Fibroblast of upper back skin (primary cell): ENCODE measurements at places on chromosomes 12 and 14.
A peak's percentile ranks its signal among the peaks of the same experiment; 100 is the strongest.

DNA sequence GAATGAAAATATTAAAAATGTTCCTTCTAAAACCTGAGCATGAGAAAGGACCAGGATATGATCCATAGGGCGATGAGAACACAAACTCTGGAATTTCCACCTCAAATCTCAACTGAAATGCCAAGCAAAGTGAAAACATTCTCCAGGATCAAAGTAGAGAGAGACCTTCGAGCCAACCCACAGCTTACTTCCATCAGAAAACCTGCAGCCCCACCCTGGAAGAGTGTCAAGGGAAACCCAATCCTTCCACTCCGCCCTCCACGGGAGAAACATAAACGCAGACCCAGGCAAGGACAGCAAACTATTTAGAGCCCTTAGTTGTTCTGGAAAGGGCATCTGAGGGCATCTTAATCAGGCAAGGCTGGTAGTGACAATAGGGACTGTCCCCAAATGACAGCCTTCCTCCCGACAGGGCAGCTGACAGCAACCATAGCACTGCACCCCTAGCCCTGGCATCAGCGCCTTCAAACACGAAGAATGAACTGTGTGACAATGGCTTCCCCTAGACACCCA, 21.8 kb downstream of the SLC15A4 start:
- DNase-seq = peak; percentile 58

- DNase-seq = no peak
Measured at GRCh38 chr12:122079033-122079531, 526 bp downstream of the MLXIP start.

DNA sequence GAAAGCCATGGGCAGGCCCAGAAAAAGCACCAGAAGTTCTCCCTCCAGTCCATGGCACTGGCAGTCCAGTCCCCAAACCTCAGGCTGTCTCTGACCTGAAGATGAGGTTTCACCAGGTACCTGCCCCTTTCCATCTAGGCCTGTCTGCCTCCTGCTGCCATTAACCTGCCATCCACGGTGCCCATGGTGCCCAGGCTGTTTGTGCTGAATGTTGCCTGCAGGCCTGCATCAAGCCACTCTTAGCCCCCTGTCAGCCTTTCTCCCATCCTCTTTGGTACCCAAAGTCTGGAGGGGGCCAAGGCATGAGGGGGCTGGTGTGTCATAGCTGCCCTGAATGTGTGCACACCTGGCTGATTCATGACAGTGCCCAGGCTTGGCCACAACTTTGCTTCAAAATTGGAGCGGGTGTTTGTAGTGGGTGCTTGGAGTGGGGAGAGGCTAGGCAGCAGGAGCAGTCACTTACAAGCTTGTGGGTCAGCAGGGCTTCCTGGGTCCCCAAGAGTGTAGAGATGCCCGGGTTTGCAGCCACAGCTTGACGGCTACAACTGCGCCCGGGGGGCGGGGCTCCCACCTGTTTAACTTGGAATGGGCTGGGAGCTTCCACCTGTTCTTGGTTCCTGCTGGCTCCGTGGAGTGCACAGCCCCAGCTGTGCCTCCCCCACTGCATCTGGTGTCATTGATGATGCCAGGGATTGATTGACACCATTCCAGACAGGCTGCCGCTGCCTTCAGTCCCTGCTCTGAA, 88.5 kb downstream of the GPHN start:
- DNase-seq = no peak

- no peak for DNase-seq
Measured at GRCh38 chr14:58354808-58355207, 40.9 kb upstream of the TOMM20L start.

- peak; percentile 100 for DNase-seq
Measured at GRCh38 chr12:115155665-115156645, 472.0 kb upstream of the TBX3 start.

DNA sequence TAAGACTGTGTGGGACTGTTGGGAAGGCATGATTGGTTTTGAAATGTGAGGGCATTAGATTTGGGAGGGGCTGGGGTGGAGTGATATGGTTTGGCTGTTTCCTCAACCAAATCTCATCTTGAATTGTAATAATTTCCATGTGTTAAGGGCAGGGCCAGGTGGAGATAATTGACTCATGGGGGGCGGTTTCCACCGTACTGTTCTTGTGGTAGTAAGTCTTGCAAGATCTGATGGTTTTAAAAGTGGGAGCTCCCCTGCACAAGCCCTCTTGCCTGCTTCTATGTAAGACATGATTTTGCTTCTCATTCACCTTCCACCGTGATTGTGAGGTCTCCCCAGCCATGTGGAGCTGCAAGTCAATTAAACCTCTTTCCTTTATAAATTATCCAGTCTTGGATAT, 76.6 kb upstream of the PPFIA2 start:
- DNase-seq = no peak

DNA sequence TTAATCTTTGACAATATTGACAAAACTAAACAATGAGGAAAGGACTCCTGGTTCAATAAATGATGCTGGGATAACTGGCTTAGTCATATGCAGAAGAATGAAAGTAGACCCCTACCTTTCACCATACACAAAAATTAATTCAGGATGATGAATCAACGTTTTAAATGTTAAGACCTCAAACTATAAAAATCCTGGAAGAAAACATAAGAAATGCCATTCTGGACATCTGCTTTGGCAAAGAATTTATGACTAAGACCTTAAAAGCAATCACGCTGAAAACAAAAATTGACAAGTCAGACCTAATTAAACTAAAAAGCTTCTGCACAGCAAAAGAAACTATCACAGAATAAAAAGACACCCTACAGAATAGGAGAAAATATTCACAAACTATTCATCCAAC, 97.4 kb downstream of the LMNTD1 start:
- peak; percentile 36 for DNase-seq

GRCh38 chr14:99186956-99187690, 84.9 kb downstream of the BCL11B start:
- DNase-seq = no peak

DNA sequence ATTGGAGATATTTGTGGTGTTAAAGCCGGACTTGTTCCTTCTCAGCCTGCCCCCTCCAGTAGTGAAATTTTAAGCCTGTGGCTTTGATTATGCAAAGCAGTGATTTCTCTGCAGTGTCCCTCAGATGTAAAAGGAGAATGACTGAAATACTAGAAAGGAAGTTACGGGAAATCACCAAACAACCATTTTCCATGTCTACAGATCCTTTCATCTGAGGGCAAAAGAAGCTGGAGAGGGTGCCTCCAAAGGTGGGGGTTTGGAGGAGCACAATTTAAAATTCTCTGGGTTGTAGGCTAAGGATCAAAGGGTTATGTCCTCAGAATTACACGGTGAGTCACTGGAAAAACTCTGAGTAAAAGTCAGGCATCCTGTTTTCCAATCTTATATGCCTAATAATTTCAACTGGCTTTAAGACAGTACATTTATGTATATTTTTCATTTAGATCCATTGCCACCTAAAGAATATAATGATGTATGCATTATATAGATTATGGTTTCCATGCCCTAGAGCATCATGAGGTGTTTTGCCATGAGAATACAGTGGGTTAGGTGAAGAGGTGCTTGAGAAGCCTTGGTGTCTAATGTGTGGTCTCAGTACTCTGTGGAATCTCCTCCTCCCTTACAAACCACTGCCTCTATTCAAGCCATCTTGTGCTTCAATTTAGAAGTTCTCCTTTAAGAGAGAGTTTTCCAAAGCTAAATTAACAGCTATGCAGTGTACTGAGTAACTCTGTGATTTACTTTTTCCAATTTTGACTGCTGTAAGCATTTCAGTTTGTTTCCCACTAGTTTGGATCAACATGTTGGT, 362.1 kb downstream of the RAD51B start:
- peak; percentile 48 for DNase-seq

- no peak for DNase-seq
Measured at GRCh38 chr12:111926631-111927030, 84.6 kb downstream of the MAPKAPK5 start.

DNA sequence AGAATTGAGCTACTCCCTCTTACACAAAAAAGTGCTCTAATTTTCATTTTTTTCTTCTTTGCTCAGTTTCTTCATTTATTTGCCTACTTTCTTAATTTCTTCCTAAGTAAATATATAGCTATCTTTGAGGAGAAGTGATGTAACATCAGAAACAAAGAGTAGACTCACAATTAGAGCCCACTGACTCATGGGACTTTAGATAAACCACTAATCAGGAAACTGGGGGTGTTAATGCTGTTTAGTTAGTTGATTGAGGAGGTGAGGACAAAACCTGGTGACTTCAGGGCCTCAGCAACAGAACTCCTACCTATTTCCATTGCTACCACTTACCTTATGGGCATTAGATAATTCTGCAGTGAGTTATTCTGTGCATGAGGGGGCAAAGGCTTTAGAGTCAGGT, 151.7 kb downstream of the MON2 start:
- DNase-seq = no peak

- no peak for DNase-seq
Measured at GRCh38 chr12:6324936-6325750, 14.7 kb downstream of the PLEKHG6 start.

GRCh38 chr12:6701078-6701768, 608 bp upstream of the PIANP start:
- DNase-seq = no peak

DNA sequence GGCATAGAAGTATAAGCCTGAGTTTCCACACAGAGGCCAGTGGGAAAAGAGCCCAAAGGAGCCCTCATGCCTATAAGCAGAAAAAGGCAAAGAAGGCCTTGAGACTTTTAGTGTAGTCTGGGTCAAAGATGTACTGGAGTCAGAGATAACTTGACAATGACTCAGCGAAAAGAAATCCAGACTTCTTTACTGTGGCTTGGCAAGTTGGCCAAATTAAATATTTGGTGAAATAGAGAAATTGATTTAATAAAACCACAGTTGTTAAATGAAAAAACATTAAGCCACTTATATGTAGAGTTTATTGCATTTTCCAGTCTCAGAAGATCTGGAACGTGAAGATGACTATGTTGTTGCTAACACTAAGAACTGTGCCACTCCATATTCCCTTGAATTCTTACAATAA, 105.1 kb downstream of the TMTC3 start:
- DNase-seq = peak; percentile 95

GRCh38 chr14:54796961-54797360, 105.7 kb downstream of the GCH1 start:
- peak; percentile 89 for DNase-seq

- no peak for DNase-seq
Measured at GRCh38 chr12:100345020-100345767, 11.7 kb upstream of the SLC17A8 start.

DNA sequence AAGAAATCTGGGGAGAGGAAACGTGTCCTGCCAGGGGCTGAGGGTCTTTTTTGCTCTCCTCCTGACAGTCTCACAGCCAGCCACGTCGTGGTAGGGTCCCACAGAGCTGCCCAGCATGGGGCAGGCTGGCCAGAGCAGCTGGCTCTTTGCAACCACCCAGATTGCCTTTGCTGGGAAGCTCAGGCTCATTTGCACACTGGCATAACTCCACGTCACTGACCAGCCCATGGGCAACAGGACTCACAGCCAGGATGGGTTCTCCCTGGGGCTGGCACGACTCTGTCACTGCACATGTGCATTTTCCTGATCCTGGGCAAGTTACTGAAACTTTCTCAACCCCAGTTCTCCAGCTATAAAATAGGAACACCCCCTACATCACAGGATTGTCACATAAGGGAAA, 242.2 kb downstream of the DPF3 start:
- no peak for DNase-seq

DNA sequence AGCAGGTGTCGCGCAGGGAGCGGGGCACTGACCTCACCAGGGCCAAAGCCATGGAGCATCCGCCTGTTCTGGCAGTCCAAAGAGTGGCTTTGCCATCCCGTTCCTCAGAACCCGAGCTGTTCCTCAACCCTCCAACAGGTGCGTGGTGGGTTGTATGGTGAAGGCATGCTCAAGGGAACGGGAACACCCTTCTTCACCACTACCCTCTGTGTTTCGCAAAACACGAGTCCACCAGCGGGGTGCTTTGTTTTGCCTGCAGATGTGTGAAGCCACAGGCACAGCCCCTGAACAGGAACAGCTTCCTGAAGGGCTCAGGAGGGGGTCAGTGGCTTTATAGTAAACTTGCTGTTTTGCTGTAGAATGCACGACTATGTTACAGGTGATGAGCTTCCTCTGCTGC, 52.7 kb downstream of the SMOC1 start:
- DNase-seq = no peak

- DNase-seq = no peak
Measured at GRCh38 chr14:29928117-29928640, 532 bp upstream of the PRKD1 start.

- DNase-seq = no peak
Measured at GRCh38 chr14:81837304-81837703, 303.7 kb upstream of the SEL1L start.

DNA sequence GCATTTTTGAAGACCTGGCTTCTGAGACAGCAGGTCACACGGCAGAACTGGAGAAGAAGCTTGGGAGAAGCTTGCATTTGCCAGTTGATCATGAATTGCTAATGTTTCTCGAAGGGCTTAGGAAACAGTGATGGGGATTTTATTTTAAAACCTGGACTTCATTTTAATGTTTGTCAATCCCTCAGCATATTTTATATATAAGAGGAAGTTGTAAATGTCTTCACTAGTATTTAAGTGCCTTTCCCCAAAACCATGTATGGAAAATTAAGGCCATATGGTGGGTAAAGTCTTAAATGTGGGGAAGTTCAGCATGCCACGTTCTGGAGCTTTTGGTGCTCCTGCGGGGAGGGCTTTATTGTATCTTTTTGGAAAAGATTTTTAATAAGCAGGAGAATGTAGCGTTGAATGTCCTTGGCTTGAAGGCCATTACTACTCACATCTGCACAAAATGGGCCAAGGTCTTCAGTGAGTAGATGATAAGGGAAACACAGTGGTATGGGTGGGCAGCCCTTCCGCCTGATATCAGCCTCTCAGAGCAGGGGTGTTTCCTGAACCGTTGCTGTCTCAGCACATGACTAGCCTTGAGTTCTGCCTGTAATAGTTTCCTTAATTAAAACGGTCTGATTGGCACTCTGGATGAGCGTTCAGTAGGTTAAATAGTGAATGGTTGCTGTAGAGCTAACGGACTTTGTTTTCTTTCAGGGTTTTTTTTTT, 511.4 kb downstream of the PCNX1 start:
- DNase-seq = peak; percentile 67

DNA sequence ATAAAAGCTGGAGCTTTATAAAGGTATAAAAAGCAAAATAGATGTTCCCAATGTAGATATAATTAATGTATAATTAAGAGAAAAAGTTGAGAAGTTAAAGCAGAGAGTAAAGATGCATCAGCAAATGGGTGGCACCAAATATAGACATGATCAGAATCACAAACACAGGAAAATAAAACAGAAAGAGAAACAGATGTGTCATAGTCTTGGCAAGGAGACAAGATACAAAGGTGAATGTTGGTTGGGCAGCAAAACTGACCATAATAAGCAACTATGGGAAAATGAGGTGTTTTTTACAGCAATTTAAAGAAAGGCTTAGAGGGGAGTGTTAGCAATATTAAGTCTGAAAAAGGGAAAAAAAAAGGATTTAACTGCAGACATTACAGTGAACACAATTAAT, 135.4 kb upstream of the CLEC14A start:
- DNase-seq = peak; percentile 39

- peak; percentile 93 for DNase-seq
Measured at GRCh38 chr12:46555406-46555852, 182.9 kb upstream of the SLC38A2 start.

GRCh38 chr14:68526512-68527091, 266.3 kb downstream of the ZFP36L1 start:
- no peak for DNase-seq

- no peak for DNase-seq
Measured at GRCh38 chr14:20799456-20799891, 3.2 kb downstream of the RNASE1 start.
